A549 treated with AZD2906 at 1 μM for 4 hours (cell line): ENCODE measurements at places on chromosomes 7 and 10. TPM values are rescaled to one million over a fixed set of nuclear protein-coding genes. Genes with fewer than 3 reads are reported as not detected.

Gene C10orf105
- total RNA-seq: not detected in 5 replicates

Gene GRM3
- total RNA-seq: not detected in 5 replicates

Gene IQUB
- total RNA-seq: 0.03 to 0.07 TPM (median 0.06 TPM) in 3 of 5 replicates, not detected in the others

Gene OR2A42
- not detected in 5 replicates for total RNA-seq

Gene ZNF804B
- not detected in 5 replicates for total RNA-seq

Gene HECW1
- 15.3 to 20.0 TPM (median 18.4 TPM) in 5 replicates for total RNA-seq

Gene NKX6-2
- total RNA-seq: 0.33 to 0.91 TPM (median 0.67 TPM) in 5 replicates

Gene STEAP2
- 3.0 to 4.2 TPM (median 3.9 TPM) in 5 replicates for total RNA-seq

Gene SCRN1
- total RNA-seq: 46.8 to 65.5 TPM (median 55.4 TPM) in 5 replicates
